ENCODE measurements at places on chromosomes 1 and 21.
A peak's percentile ranks its signal among the peaks of the same experiment; 100 is the strongest.

- peak; percentile 70 for DNase-seq
Measured at GRCh38 chr1:99481391-99481996, 164.4 kb upstream of the PALMD start.

DNA sequence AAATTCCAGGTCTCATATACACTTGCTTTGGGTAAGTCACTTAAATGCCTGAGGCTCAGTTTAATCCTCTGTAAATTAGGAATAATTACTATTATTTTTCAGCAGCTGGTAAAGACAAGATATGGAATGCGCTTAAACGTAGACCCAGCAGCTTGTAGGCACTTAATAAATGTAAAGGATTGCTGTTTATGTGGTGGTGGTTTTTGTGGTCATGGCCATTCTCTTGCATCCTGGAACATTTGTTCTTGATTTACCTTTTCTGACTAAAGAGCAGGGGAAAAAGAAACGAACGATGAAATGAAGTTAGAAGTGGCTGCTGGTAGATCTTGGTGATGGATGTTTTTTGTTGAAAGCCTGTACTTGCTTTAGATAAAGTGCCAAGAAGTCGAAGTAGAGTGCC lies 195.0 kb upstream of the FOXD3 start:
- peak; percentile 52 for DNase-seq

- DNase-seq: peak; percentile 7
Measured at GRCh38 chr1:247266053-247266452, 10.2 kb downstream of the VN1R5 start.

- no peak for DNase-seq
Measured at GRCh38 chr1:94514095-94514727, 27.3 kb downstream of the F3 start.

DNA sequence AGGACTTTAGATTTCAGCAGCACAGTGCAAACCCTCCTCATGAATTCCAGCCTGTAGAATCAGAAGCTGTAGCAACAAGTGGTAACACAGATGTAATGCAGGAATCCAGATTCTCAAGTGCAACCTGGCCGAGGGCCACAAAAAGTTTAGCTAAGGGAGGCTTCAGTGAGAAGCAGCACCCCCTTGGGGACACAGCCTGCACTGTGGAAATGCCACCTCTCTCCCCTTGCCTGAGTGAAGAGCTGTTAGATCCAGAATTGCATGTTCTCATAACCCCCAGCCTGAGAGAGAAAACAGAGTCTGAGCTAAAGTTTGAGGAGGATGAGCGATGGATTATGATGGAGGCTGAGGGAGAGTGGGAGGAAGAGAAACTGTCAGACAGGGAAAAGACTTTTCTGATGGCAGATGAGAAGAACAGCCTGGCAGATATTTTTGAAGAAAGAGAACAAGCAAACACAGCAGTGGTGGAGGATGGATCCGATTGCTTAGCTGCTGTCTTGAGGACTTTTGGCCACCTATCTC lies 80.5 kb upstream of the BMP8A start:
- peak; percentile 93 for DNase-seq

GRCh38 chr1:226562989-226563388 lies 14.4 kb downstream of the STUM start:
- no peak for DNase-seq

GRCh38 chr1:33930346-33931110 lies 66.6 kb downstream of the HMGB4 start:
- DNase-seq: no peak

DNA sequence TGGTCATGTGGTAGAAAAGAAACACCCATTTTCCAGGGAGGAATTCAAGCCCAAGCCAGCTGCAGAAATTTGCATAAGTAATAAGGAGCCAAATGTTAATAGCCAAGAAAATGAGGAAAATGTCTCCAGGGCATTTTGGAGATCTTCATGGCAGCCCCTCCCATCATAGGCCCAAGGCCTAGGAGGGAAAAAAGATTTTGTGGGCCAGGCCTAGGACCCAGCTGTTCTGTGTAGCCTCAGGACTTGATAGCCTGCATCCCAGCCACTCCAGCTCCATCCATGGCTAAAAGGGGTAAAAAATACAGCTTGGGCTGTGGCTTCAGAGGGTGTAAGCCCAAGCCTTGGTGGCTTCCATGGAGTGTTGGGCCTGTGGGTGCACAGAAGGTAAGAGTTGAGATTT lies 21.4 kb upstream of the LYPD8 start:
- DNase-seq: no peak
